ENCODE measurements at places on chromosomes 6 and 20.

DNA sequence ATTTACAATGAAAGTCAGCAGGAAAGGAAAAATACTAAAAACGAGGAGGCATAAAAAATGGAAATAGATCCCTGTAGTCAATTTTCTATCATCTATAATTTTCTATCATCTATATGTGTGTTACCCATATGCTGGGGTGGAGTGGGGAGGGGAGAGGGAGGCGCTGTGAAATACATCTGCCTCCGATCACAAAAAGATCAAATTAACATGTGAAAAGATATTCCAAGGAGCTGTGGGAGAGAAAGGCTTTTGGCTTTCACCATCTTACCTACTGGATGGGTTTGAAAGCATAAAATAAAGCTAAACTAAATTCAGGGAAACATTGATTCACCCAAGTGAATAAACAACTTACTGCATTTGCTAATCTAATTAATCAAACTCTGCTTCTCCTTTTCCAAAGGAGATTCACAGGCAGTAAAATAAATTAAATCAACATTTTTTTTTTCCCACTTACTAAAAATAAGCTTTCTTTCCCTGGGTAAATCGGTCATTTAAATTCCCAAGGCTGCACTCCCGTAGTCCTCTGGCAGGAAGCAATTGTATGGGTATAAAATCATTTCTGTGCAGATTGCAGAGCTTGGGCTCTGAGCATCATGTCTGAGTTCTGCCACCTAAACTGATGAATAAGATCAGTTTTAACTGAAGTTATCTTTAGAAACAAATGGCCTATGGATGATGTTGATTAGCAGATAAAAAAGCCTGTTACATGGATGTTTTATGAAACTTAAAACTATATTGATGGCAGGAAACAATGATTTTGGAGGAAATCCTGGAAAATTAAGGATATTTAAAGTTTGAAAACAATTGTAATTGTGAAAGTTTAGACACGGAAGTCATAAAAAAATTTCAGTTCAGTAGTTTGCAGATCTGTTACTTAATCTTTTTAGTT is 147.9 kb downstream of the SOX4 start:
- no peak for DNase-seq

GRCh38 chr20:49641683-49642656 is 71.7 kb downstream of the B4GALT5 start:
- DNase-seq = no peak

- DNase-seq = no peak
These were observed 559.6 kb upstream of the NRSN1 start for GRCh38 chr6:23566418-23566817.

- DNase-seq = no peak
These were observed 48.3 kb downstream of the CARMIL1 start for GRCh38 chr6:25327432-25327831.

DNA sequence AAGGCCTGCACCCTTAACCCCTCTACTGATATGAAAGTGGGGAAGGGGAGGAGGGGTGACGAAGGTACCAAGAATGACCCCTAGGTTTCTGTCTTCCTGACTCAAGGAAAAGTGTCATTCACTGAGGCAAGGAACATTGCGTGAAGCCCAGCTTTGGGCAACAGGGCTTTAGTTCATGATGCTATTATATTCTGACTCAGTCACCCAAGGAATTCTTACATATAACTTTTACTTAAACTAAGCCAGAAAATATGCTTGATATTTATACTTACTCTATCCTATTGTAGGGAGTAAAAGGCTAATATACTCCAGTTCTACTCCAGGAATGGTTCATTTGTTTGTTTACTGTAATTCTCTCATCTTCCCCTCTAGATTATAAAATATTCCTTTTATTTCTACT is 60.5 kb downstream of the DOP1A start:
- no peak for DNase-seq

GRCh38 chr6:87276624-87277023 is 45.8 kb upstream of the SMIM8 start:
- no peak for DNase-seq

DNA sequence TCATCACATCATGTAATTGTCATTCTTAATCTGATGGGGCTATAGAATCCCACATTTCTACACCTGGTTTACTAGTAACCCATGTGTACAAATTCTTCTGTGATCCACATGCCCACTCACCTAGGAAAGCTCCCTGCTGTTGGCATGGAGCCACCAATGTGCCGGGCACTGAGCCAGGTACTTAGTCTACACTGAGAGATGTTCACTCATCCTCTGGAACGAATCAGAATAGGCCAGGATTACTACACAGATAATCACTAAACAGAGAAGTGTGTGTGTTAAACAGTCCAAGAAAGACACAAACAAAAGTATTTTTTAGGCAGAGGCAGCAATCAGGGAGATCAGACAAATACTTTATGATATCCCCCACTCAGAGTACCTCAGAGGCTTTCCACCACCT is 193.2 kb upstream of the VGLL2 start:
- no peak for DNase-seq

GRCh38 chr20:39021748-39022147 is 59.6 kb downstream of the DHX35 start:
- no peak for DNase-seq

Data from hematopoietic multipotent progenitor cell (in vitro differentiated cells).